Gastrocnemius medialis (tissue), 4 donors: ENCODE measurements at places on chromosomes 1 and 21. TPM values are rescaled to one million over a fixed set of nuclear protein-coding genes. Genes with fewer than 3 reads are reported as not detected.

DNA sequence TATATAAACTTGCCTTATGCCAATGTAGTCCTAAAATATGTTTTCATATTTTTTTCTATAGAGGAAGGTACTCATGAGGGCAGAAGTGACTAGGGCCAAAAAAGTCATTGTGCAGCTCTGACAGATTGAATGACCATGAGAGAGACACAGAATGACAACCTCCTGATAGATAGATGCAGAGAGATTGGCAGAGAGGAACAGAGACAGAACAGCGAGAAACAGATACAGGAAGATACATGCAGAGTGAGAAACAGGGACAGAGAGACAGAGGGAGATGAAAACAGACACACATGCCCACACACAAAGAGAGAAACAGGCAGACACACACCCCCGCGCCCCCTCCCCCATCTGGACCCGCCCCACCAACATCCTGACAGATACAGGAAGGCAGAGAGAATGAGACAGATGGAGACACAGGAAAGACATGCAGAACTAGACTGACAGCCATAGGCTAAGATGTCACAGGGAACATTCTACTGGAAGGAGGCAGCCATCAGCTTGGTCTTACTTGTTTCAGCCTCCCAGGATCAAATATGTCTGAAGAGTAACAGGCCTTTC is 211.1 kb downstream of the ST6GALNAC3 start:
- no peak overlapping the region for H3K4me3 ChIP-seq
- no peak overlapping the region for H3K27ac ChIP-seq
- DNase-seq = no peak
- H3K4me1 ChIP-seq = no peaks in the 10 kb centered on the region
- no peaks in the 10 kb centered on the region for H3K27me3 ChIP-seq

DNA sequence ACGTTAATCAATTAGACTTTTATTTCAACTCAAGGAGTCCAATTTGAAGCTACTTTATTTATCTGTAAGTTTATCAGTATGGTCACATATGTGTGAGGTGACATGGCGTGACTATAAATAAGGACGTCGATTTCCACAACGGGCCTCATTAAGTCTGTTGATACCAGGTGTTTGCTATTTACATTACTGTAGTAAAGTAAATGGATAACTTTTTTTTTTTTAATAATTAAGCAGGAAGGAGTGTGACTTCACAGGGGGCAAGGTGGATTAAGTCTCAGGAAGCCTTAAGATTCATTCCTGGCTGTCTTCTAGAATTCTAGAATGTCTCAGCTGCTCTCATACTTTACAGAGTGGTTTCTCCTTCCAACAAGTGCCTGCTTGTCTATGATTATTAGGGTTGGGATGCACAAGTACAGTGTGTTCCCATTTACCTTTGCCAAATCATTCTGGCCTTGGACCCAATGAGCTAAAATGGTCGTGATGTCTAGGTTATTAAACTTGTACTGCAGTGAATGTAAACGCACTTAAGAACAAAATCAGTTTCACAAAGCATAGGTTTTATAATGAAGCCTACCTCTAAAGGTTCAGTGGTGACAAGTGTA is 15.5 kb downstream of the MAP3K7CL start:
- H3K27ac ChIP-seq = peak overlapping the region; percentile 78
- H3K36me3 ChIP-seq = no peaks in the 10 kb centered on the region
- H3K27me3 ChIP-seq = no peaks in the 10 kb centered on the region
- H3K4me1 ChIP-seq = peaks cover 60% of the 10 kb centered on the region
- H3K4me3 ChIP-seq = no peak overlapping the region

DNA sequence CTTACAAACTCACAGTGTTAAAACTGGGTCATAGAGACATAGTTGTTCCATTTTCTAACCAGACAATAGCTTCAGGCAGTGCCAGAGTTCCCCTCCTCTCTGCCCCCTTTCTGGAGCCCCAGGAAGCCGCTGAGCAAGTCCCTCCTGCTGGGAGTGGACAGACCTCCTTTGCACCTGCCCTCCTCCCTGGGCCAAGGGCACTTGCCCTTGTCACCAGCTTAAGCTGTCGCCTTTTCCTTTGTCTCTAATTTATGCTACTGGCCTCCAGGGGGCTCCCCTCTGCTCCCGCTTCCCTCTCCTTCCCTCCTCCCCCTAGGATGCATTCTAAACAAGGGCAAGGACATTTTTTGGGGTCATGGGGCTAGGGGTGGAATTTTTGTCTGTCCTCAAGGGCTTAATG is 182.4 kb downstream of the MIS18A start:
- H3K27me3 ChIP-seq = no peaks in the 10 kb centered on the region
- no peak for DNase-seq
- no peak overlapping the region for H3K27ac ChIP-seq
- no peaks in the 10 kb centered on the region for H3K36me3 ChIP-seq

GRCh38 chr1:108878678-108879077 is 1.9 kb downstream of the GPSM2 start:
- DNase-seq = no peak
- peaks cover 9% of the 10 kb centered on the region for H3K4me1 ChIP-seq
- H3K36me3 ChIP-seq = no peaks in the 10 kb centered on the region
- peak overlapping the region; percentile 77 for H3K27ac ChIP-seq
- no peaks in the 10 kb centered on the region for H3K27me3 ChIP-seq

DNA sequence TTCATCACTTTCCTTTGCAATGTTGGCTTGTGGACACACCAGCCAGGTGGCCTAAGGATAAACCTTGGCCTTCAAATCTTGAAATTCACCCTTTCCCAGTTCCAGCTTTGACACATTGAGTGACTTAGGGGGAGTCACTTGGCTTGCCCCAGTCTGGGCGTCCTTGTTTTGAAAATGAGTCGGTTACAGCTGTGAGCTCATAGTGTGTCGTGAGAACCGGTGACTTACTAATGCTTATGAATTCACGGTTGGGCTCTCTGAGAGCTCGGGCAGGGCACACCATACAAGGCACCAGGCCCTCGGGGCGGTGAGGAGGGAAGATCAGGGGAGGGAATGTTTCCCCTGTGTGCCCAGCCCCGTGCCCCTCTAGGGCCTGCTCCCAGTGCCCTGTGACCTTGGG is 126.9 kb upstream of the TMPRSS2 start:
- no peak overlapping the region for H3K27ac ChIP-seq
- no peaks in the 10 kb centered on the region for H3K4me1 ChIP-seq
- DNase-seq = no peak
- H3K36me3 ChIP-seq = no peaks in the 10 kb centered on the region
- no peaks in the 10 kb centered on the region for H3K27me3 ChIP-seq

DNA sequence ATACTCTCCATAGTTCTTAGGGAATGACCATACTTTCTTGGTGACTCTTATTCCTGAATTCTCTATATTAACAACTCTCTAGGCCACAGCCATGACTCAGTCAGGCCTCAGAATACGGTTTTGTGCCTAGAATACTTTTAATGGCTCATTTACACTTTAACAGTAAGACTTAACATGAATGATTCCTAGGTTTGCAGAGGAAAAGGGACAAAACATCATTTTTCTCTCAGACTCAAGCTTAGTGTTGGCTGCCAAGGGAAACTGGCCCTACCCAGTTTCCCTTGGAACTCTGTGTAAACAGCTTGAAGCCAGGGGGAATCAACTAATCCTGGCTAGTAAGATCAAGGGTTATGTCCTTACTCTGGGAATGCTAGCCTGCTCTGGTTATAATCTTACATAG is 164.9 kb upstream of the PKN2 start:
- H3K4me3 ChIP-seq = no peak overlapping the region
- no peak overlapping the region for H3K27ac ChIP-seq
- H3K4me1 ChIP-seq = no peaks in the 10 kb centered on the region
- no peaks in the 10 kb centered on the region for H3K36me3 ChIP-seq
- DNase-seq = no peak
- H3K27me3 ChIP-seq = no peaks in the 10 kb centered on the region

DNA sequence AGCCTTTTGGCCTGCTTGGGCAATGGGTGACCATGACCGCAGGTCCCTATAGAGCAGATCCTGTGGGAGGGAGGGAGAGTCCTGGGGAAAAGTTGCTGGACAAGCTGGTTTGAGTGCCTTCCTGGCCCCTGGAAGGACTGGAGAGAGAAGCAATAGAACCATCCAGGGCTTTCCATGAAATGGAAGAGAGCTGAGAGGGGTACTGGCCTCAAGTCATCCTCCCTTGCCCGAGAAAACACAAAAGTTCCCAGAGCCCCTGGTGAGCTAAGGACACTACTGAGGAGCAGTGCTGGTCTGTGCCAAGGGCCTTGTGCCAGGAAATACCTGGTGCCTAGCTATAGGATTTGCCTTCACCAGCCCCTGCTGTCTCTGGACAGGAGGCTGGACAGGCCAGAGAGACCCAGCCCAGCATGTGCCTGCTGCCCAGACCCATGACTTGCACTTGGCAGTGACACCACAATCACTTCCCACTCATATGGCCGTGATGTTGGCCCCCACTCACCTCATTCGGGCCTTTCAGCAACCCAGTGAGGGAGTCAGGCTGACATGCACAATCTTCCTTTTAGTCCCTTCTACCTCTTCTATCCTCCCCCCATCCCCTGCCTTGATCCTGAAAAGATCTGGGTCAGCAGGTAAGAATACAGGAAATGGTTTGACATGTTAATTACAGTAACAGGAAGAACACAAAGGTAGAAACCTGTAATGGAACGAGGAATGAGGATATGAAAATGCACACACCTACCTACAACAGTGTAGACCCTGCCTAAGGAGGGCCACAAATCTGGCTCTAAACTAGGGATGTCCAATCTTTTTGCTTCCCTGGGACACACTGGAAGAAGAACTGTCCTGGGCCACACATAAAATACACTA is 7.0 kb downstream of the SH3BP5L start:
- no peak overlapping the region for H3K27ac ChIP-seq
- no peak overlapping the region for H3K4me3 ChIP-seq
- peaks cover 34% of the 10 kb centered on the region for H3K4me1 ChIP-seq
- no peak for DNase-seq
- no peaks in the 10 kb centered on the region for H3K36me3 ChIP-seq

GRCh38 chr1:193543259-193543658 is 356.8 kb upstream of the B3GALT2 start:
- H3K4me3 ChIP-seq = no peak overlapping the region
- DNase-seq = no peak
- no peak overlapping the region for H3K27ac ChIP-seq
- H3K36me3 ChIP-seq = no peaks in the 10 kb centered on the region
- no peaks in the 10 kb centered on the region for H3K27me3 ChIP-seq
- no peaks in the 10 kb centered on the region for H3K4me1 ChIP-seq

GRCh38 chr1:26275580-26276431 is 4.1 kb upstream of the SH3BGRL3 start:
- H3K4me1 ChIP-seq = peaks cover 60% of the 10 kb centered on the region
- no peaks in the 10 kb centered on the region for H3K27me3 ChIP-seq
- peak; percentile 82 for DNase-seq
- H3K27ac ChIP-seq = peak overlapping the region; percentile 89

DNA sequence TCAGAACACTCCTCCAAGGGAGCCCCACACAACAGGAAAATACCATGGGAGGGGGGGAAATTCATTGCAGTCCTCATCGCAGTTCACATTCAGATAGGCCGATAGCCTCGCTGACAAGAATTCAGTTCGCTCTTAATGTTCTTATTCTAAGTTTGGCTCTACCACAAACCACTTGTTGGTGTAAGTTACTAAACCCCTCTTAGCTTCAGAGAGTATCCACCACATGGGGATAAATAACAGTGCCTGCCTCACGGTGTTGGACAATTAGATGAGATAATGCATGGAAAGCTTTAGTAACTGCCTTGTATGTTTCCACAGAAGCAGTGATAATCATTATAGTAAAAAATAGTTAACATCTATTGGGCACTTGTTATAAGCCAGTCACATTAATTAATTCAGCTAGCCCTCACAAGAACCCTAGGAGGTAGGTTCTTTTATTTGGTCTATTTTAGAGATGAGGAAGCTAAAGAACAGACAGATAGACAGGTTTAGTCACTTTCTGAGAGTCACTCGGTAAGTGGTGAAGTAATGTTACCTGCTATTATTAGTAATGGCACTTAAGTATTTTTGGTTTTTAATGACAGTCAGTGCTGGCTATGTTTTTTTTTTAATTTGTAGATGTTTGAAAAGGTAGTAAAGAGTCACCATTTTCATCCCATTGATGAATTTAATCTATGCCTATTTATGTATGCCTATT is 10.1 kb downstream of the VAV3 start:
- H3K36me3 ChIP-seq = no peaks in the 10 kb centered on the region
- H3K27ac ChIP-seq = no peak overlapping the region
- no peak for DNase-seq
- H3K4me1 ChIP-seq = peaks cover 14% of the 10 kb centered on the region
- no peak overlapping the region for H3K4me3 ChIP-seq

DNA sequence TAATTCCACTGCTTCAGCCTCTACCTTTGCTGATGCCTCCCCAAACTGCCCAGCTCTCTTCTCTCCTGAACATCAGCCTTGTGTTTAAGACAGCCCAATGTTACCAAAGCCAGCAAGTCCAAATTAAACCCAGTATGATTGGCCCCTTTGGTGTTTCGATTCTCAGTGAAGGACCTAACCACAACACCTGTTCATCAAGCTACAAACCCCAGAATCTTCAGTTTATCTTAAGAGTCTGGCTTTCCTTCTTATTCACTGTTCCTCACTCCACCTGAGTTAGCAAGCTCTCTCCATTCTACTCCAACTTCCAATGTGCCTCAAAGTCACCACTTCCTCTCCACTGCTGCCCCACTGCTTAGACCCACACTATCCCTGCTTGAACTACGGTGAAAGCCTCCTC is 25.5 kb upstream of the ITPKB start:
- no peak overlapping the region for H3K4me3 ChIP-seq
- H3K27me3 ChIP-seq = no peaks in the 10 kb centered on the region
- no peaks in the 10 kb centered on the region for H3K4me1 ChIP-seq
- no peak overlapping the region for H3K27ac ChIP-seq

Gene MPL
- not detected for total RNA-seq

Gene AMY1B
- total RNA-seq = not detected

Gene SH2D1B
- 2.8 TPM for total RNA-seq

Gene NR5A2
- total RNA-seq = 1.1 TPM

Gene PCP4
- not detected for total RNA-seq

Gene RHD
- not detected for total RNA-seq

Gene SYDE2
- 3.8 TPM for total RNA-seq
